ENCODE measurements at places on chromosomes 7 and 10.

- DNase-seq = no peak
These were observed 197.3 kb upstream of the PODXL start for GRCh38 chr7:131753620-131754222.

DNA sequence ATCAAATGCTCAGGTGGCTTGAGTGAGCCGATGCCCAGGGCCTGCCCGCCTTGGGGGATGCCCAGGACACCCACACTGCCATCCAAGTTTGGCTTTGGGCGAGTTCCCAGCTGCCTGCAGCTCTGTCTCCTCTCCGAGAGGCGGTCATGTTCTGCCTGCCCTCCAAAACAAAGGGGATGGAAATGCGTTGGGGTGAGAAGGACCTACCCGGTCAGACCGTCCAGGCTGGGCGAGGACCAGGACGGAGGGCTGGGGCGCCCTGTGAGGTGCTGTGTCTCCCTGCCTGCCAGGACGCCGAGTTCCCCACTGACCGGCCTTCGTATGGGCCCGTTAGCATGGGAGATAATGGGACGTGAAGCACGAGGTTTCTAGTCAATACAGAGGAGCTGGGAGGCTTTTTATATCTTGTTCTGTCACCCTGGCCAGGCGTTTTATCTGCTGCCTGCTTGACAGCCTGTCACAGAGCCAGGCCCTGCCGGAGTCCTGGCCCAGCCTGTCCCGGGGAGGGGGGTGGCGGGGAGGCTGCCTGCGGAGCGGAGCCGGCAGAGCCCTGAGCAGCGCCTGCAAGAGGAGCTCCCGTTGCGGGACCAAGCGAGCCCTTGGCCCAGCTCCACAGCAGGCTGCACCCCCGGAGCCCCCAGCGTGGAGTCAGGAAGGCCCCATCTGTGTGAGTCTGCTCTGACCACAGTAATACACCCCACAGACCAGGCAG, 22.0 kb upstream of the ELFN1 start:
- DNase-seq = no peak

- no peak for DNase-seq
These were observed 23.6 kb upstream of the HIBADH start for GRCh38 chr7:27686315-27686714.

- no peak for DNase-seq
These were observed 383.7 kb downstream of the THSD7A start for GRCh38 chr7:11448323-11448722.

- DNase-seq = no peak
These were observed 114.5 kb downstream of the HTR7 start for GRCh38 chr10:90743291-90743690.

- no peak for DNase-seq
These were observed 10.3 kb downstream of the SLC13A4 start for GRCh38 chr7:135717693-135718092.

DNA sequence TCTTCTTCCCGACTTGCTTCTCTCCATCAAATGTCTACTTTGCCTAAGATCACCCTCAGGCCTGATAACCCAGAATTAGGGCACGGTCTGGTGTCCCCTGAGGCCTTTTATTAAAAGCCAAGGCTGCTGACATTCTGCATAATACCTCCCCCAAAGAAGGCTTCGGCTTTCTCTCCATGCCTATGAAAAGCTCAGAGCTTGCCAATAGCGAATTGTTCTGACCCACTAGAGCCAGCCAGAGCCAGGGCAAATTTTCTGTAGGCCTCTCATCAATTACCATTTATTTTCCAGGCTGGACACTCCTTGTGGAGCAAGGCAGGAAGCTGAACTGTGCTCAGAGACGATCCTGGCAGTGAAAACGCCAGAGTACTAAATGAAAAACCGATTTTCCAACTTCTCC, 64.3 kb upstream of the ADRB1 start:
- no peak for DNase-seq

All from NCI-H2029 treated with DMSO at 0.1 percent for 48 hours (cell line).